ENCODE measurements at places on chromosomes 12 and 14.
A peak's percentile ranks its signal among the peaks of the same experiment; 100 is the strongest.

- DNase-seq, result no peak
Observed at GRCh38 chr12:117347588-117347987, 13.8 kb downstream of the NOS1 start.

GRCh38 chr12:92382383-92382878 lies 236.8 kb upstream of the BTG1 start:
- DNase-seq, result no peak

GRCh38 chr12:48419116-48419935 lies 53.0 kb upstream of the ANP32D start:
- no peak for DNase-seq

DNA sequence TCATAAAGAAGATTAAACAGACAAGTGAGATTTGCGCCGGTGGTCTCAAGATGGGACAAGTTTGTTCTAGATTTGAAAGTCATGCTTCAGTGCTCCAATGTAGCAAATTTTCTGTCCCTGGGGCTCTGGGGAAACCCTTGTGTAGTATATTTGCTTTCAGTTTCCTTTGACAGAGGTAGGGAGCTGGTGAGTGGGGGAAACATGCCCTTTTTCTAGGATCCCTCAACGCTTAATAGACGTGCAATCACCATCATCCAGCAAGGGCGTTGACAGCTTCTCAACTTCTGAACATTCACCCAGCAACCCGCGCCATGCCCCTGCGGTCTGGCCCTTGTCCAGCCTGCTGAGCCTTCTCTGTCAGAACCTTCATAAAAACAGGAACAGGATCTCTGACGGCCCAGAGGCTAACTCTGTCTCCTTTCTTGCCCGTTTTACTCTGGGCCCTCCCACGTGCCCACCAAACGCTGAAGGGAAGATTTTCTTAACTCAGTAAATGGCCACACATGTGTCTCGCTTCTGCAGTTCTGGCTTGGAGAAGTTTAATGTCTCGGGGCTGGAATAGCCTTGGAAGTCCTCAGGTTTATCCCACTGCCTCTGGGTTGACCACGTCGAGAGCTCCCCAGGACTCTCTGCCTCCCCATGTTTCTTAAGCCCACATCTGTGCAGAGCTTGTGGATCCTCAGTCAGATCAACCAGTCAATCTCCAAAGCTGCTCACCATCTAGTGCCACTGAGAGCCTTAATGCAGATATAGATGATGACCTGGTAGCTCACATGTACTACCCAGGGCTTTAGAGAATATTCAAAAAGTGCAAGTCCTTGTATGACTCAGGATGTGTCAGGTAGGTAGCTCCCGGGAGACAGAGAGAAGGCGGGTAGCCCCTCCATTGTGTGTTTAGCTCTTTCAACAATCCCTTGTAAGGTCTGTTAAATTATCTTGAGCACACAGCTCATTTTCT lies 58.1 kb upstream of the CCND2 start:
- peak; percentile 23 for DNase-seq

All from fibroblast of upper back skin (primary cell).